Activated T-helper 1 cell treated with Interleukin-2 at 50 U/mL for 16 hours (primary cell): ENCODE measurements at places on chromosomes 11 and 22.
A peak's percentile ranks its signal among the peaks of the same experiment; 100 is the strongest.

GRCh38 chr22:19845054-19845722 lies 9.5 kb downstream of the GNB1L start:
- no peak for DNase-seq

GRCh38 chr11:41836431-41836830 lies 377.0 kb upstream of the LRRC4C start:
- DNase-seq = no peak

DNA sequence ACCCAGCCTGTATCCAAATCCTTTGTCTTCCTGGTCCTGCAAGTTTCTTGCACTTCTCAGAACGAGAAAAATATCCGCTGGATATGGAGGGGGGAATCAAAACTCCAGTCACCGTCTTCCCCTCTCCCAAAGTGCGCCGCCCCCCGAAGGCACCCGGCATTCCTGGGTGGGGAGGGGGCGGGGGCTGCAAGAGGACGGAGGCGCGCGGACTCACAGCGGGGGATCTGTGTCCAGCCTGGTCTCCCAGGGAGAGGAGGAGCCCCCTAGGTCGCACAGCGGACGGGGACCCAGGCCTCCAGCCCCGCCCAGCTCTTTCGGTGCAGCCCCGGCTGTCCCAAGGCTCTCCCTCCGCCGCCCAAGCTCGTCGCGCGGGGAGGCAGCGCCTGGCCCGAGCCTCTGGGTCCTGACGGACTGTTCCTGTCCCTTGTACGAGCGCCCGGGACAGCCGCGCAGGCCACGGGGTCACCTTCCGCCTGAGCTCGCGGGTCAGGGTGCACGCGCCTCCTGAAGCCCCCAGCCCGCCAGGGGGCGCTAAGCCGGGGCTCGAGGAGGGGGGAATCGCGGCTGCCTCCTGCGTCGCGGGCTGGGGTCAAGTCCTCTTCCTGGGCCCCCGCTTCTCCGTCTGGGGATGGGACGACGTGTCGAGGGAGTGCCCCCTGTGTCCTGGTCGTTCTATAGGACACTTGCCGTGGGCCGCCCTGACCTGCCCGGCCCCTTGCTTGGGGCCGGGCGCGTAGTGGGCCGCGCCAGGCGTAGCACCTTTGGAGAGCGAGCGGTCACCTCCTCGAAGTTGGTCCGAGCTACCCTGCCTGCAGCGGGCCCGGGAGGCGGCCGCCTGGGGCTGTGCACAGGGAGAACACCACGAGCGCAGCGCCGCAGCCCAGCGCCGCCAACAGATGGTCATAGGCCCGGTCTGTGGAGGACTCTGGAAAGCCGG lies 2.4 kb upstream of the WNT11 start:
- peak; percentile 66 for DNase-seq

GRCh38 chr22:48722661-48723060 lies 1105.0 kb downstream of the BRD1 start:
- no peak for DNase-seq
